ENCODE measurements at places on chromosomes 13 and 19. TPM values are rescaled to one million over a fixed set of nuclear protein-coding genes. Genes with fewer than 3 reads are reported as not detected.

GRCh38 chr19:6476155-6476895, 5.3 kb downstream of the DENND1C start:
- H3K36me3 ChIP-seq: no peaks in the 10 kb centered on the region
- H3K4me3 ChIP-seq: peak overlapping the region; percentile 33
- H3K4me1 ChIP-seq: no peaks in the 10 kb centered on the region
- no peak overlapping the region for H3K27ac ChIP-seq

DNA sequence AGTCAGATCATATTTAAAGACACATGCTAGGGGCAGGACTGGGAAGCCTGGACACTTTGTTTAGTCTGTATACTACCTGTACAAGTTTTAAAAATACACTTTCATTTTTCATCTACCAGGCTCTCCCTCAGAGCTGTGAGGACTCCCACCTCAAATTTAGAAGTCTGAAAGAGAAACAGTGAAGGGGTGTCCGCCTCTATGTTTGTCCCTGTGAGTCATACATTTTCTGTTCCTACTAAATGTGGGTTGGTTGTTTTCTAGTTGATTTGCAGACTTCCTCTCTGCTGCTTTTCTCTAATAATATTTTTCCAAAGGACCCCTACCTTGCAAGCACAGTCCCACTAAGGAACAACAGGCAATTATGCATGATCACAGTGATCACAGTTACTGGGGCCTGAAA, 110.5 kb downstream of the ENOX1 start:
- no peak overlapping the region for H3K27ac ChIP-seq
- H3K4me1 ChIP-seq: no peaks in the 10 kb centered on the region
- DNase-seq: no peak
- H3K27me3 ChIP-seq: no peaks in the 10 kb centered on the region
- no peaks in the 10 kb centered on the region for H3K36me3 ChIP-seq

- no peak for DNase-seq
- H3K4me1 ChIP-seq: no peaks in the 10 kb centered on the region
- H3K27me3 ChIP-seq: no peaks in the 10 kb centered on the region
- H3K36me3 ChIP-seq: no peaks in the 10 kb centered on the region
- H3K27ac ChIP-seq: no peak overlapping the region
Observed at GRCh38 chr13:94683409-94683808, 28.9 kb downstream of the SOX21 start.

GRCh38 chr19:55196803-55197202, 12.5 kb downstream of the PTPRH start:
- H3K4me1 ChIP-seq: no peaks in the 10 kb centered on the region
- H3K4me3 ChIP-seq: no peak overlapping the region
- no peak overlapping the region for H3K27ac ChIP-seq

GRCh38 chr13:61880578-61881283, 465.1 kb upstream of the PCDH20 start:
- H3K27me3 ChIP-seq: no peaks in the 10 kb centered on the region
- DNase-seq: peak; percentile 8
- H3K36me3 ChIP-seq: no peaks in the 10 kb centered on the region
- H3K4me3 ChIP-seq: no peak overlapping the region
- H3K4me1 ChIP-seq: no peaks in the 10 kb centered on the region

Gene SLC27A5
- total RNA-seq: 10.7 TPM

Gene ZNF563
- 2.2 TPM for total RNA-seq

Gene MYO1F
- 0.33 TPM for total RNA-seq

All from Panc1 (cell line).